Temporal lobe (tissue), 4 donors: ENCODE measurements at places on chromosomes 13 and 19. TPM values are rescaled to one million over a fixed set of nuclear protein-coding genes. Genes with fewer than 3 reads are reported as not detected.

Gene PINLYP
- 7.4 TPM for total RNA-seq

Gene GRIN2D
- 3.7 TPM for total RNA-seq

Gene ISOC2
- 6.9 TPM for total RNA-seq

Gene KLHL1
- 69.3 TPM for total RNA-seq

Gene DPY19L3
- total RNA-seq, result 31.2 TPM

Gene ZNF493
- 86.5 TPM for total RNA-seq

Gene ANGPTL8
- not detected for total RNA-seq

Gene CCDC169
- total RNA-seq, result 3.4 TPM
